ENCODE measurements at places on chromosomes 4 and X.

DNA sequence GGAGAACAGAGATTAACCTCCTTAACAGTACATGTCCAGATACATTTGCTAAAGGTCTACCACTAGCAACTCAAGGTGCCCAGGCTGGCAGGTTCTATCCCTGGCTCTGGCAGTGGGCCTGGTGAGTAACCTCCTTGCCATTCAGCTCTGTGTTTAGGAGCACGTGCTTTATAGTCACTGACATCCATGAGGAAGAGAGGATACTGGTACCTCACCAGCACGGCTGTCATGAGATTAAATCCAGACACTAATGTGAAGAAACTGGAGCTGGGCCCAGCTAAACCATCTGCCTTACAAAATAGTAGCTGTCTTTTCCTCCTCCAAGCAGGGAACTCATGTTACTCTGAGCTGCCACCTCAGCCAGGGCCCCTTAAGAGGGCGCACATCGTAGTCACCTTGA is 45.3 kb downstream of the GPRASP3 start:
- peak; percentile 10 for DNase-seq

DNA sequence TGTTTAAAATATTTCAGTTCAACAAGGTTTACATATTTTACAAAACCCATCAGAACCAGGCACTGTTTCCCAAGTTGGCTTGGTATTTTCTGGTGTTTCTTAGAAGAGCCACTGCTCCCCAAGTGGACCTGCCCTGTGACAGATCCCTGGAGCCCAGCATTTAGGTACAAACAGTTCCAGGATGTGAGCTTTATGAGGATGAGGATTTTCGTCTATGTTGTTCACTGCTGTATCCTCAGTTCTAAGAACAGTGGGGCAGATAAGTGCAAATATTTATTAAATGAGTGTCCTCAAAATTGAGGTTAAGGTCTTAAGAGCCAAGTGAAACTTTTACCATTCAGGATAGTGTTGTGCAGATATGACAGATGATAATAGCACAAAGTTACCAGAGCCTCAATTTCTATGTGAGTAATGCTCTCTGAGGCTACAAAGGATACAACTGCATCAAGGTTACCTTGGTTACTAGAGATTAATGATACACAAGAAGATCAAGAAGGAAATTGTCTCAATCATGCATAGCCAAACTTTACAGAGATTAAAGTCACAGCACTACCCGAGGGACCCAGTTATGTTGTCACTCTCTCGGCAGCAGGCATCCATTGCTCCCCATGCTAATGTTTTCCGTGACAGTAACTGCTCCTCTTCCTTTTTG is 37.5 kb downstream of the ANXA3 start:
- no peak for DNase-seq

DNA sequence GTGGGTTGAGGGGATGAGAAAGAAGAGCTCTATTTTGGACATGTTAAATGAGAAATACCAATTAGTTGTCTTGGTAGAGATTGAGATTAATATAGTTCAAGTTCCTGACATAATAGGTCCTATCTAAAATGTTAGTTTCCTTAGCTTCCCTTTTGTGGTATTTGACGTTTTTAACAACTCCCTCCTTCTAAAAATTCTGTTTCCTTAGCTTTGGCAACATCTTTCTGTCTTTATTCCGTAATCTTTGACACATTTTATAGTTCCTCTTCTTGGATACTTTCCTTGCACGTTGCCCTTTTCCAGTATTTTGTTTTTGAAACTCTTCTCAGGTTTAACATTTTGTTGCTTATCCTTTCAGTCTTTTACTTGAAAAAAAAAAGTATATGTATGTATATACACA is 36.9 kb downstream of the LAMTOR3 start:
- no peak for DNase-seq

DNA sequence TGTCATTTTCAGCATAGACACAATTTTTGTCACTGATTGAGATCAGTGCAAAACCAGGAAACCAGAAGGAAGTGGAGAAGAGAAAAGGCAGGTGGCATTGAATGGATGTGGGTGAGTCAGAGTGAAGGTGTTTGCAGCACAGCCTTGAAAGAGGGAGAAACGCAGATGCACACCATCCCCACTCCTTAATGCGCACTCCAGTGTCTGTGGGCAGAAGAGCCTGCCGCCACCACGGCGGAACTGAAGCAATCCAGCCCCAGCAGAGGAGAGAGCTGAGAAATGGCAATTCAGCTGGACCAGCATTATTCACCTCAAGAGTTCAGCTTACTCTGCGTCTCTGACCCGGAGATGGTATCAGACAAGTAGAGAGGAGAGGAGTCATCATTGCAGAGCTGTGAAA is 393.1 kb upstream of the FRG1 start:
- no peak for DNase-seq

- peak; percentile 57 for DNase-seq
These were observed 6.5 kb downstream of the CRLF2 start for GRCh38 chrX:1205681-1206611.

DNA sequence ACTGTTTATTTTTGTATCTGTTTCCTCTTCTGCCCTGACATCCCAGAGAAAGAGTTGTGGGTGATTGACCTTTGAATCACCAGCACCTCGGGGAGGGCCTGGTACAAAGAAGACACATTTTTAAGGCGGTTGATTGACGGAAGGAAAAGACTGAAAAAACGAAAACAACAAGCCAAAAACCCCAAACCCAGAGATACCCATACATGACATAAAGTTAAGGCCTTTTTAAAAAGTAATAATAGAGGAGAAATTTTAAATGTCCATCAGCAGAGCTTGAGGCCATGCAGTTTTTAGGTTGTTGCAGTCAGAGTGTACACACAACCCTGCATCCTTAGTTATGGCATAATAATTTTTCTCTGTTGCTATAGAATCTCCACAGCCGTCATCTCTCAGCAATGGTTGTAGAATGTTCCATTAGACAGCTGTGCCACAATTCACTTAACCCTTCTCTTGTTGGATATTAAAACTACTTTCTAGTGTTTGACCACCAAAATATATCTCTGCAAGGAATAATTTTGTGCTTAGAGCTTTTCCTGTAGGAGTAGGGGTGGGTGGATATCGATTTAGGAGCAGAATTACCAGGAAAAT is 110.2 kb downstream of the GNL3L start:
- no peak for DNase-seq

- no peak for DNase-seq
These were observed 153.8 kb downstream of the AREG start for GRCh38 chr4:74598611-74599325.

Data from hepatocyte (in vitro differentiated cells).